ENCODE measurements at places on chromosomes 6 and 20.

GRCh38 chr6:126118058-126118755, 131.9 kb downstream of the TRMT11 start:
- DNase-seq: no peak

DNA sequence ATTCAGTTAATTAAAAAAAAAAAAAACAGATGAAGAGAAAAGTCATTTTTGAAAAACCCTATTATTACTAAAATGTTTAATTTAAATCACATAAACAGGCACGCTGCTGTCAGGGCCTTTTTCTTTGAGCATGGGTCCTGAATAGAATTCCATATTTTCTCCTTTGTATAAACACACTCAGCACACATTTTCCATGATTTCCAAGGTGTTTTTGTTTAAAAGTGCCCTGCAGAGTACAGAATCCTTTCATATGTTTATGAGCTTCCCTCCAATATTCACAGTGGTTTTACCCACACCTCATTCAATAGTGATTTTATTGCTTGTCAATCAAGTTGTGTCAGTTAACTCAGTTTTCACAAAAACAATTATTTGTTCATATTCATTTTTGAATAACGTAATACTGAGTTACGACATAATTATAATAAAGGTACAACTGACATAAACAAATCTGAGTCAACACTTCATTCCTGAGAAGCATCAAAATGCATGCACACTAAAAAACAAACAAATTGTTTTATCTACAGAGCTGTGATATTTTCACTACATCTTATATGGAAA, 15.2 kb downstream of the SLC35B3 start:
- no peak for DNase-seq

- DNase-seq: no peak
Observed at GRCh38 chr20:33724439-33725094, 4.5 kb upstream of the PXMP4 start.

DNA sequence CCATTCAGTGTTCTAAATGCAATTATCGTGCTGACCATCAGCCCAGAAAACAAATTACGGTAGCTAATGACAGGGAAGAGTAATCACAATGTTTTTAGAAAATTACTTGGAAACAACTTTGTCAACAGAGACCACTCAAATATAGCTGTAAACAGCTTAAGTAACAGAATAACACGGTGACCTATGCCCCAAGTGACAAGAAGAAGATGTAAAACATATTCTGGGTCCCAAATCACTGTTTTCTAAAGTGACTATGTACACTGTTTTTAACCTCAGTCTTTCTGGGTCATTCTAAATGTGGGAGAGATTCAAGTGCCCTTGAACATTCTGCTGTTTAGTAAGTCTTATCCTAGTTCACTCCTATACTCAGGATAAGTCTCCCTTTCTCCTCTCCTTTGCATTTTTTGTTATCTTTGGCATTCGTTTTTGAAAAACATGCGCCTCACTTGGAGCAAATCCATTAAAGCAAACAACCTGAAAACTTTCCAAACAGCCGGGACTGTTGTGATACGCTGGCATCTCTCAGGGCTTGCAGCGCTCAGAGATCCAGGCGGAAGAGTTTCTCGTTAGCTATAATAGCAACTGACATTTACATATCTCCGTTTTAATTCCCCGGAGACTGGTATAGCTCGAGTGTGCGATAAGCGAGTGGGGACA, 114.5 kb upstream of the SOX4 start:
- DNase-seq: no peak

DNA sequence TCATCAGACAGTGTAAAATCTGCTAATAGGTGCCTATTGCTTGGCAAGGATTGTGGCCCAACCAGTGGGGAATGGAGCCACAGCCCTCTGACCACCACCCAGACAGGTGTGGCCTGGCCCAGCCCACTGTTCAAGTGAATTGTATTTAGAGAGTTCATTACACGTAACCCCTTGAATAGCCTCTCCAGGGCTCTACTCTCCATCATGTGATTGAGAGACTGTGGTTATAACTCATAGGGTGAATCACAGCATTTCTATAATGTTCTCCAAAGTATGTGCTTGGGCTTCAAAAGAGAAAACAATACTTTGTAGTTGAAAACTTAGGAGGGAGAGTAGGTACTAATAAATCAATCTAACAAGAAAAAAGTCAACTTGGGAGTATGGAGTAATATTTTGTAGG, 38.4 kb downstream of the ALDH8A1 start:
- DNase-seq: no peak

DNA sequence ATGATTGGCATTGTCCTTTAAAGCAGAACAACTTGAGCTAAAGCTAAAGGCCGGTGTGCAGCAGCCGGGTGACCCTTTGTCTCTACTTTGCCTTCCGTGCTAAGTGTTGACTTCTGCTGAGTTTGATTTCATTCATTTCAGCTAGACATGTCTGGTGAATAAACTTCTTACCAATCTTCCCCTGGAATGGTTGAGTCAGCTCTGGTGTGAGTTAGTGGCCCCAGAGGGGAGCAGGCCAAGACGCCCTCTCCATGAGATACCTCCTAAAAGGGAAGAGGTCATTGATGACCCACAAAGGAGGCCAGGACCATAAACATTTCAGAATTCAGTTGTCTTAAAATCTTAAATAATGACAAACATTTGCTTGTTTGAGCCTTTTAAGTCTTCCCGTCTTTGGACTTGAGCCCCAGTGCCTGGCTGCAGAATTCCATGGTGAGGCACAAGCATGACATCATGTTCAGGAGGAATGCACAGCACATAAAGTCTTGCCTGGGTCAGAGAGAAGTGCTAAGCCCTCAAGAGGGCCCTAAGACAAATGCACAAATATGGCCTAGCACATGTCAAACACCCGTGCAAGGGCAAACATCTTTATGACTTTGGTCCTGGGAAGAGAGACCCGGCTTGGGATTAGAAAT, 96.3 kb upstream of the NEDD9 start:
- DNase-seq: no peak

DNA sequence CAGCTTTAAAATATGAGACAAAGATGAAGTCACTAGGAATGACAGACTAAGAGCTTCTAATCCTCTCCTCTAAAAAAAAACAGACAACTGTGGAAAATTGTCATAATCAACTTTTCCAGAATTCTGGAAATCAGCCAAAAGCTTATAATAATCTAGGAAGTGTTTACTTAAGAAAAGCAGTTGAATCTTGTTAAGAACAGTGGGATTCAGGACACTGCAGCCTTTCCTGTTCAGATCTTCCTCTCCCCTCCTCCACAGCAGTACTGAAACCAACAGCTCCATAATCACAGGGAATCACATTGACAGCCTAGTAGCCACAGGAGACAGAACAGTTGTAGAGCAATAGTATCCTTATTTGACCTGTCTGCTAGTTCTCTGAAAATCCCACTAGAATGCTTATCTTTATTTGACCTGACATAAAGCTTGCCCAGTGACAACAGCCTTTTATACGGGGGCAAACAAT, 41.6 kb downstream of the IBTK start:
- no peak for DNase-seq

- no peak for DNase-seq
Observed at GRCh38 chr6:15473174-15473573, 189.7 kb downstream of the DTNBP1 start.

DNA sequence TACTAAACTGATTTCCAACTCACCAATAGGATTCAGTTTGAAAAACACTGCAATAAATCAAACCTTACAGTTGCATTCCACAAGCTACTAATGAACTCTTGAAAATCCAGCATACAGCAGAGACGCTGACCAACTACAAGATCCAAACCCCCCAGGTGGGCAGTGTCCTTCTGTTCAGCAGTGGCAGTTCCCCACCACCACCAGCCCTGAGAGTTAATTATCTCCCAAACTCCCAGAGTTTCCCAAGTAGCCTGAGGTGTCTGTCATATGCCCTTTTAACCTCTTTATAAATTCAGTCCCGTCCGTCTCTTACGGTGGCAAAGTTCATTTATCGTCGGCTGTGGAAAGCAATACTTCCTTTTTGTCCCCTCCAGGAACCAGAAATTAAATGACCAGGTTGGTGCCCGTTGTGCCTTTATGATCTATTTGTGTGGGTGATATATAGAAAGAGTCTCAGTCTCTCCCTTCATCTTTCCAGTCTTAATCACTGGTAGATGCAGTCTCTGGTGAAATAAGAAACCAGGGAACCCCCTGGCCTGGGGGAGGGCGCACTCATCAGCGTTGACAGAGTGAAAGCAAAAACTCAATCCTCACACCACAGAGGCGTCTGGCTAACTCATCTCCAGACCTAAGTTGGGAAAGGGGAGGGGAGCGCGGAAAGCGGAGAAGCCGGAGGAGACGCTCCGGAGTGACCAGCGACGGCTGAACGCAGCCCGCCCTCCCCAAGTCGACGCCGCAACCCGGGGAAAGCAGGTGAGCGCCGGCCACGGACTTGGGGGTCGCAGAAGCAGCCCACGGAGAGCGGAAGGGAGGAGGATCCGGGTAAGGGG, 717 bp downstream of the MRPL14 start:
- DNase-seq: no peak

DNA sequence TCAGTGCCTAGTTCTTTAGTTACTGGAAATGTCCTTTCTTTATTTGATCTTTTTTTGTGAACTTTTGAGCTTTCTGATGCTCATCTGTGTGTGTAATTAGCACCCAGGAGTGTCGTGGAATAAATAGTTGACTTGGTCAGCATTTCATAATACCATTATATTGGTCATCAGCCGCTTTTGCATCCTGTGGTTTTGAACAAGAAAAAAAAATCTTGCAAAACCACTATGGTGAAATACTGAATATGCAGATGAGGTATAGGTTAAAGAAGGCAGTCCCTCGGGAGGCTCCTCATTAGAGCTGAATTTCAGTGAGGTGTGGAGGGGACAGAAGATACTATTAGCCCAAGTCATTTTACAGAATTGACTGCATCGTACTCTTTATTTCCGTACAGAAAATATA, 90.1 kb downstream of the FOXO3 start:
- no peak for DNase-seq

DNA sequence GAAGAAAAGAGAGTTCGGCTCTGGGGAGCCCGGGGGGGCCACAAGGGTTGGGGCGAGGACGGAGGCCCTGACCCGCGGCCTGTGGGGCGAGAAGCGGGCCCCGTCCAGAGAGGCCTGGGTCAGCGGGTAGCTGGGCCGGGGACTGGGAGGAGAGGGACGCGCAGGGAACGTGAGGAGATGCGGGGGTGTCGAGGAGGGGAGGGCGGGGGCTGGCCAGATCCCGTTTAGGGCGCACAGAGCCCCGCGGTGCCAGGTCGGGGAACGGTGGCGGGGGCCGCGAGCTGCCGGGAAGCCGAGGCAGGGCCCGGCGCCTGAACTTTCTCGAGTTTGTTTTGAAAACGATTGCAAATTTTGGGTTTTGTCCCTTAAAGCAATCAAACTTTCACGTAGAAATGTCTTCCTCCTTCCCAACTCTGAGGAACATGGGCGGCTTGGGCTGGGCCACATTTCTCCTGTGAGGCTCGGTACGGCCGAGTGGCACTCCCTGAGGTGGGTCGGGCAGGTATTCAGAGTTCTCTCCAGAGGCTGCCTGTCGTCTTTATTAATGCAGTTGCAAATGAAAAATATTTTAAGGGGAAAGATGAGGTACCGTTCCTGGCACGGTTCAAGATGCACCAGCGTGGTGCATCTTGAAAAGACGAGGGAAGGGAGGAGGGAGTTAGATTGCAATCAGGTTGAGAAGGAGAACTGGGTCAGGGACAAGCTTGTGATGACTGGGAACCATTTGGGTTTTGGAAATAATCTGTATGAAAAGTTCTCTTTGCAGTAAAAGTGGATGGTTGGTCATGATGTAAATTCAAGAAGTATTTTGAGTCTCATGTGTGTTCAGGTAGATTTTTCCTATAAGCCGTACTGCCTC, 972 bp downstream of the RNF8 start:
- DNase-seq: no peak

GRCh38 chr20:35111141-35111888, 18.7 kb upstream of the TRPC4AP start:
- no peak for DNase-seq

GRCh38 chr6:111183702-111184517, 96.6 kb downstream of the SLC16A10 start:
- no peak for DNase-seq

- DNase-seq: no peak
Observed at GRCh38 chr20:18886756-18887155, 73.2 kb downstream of the SCP2D1 start.

DNA sequence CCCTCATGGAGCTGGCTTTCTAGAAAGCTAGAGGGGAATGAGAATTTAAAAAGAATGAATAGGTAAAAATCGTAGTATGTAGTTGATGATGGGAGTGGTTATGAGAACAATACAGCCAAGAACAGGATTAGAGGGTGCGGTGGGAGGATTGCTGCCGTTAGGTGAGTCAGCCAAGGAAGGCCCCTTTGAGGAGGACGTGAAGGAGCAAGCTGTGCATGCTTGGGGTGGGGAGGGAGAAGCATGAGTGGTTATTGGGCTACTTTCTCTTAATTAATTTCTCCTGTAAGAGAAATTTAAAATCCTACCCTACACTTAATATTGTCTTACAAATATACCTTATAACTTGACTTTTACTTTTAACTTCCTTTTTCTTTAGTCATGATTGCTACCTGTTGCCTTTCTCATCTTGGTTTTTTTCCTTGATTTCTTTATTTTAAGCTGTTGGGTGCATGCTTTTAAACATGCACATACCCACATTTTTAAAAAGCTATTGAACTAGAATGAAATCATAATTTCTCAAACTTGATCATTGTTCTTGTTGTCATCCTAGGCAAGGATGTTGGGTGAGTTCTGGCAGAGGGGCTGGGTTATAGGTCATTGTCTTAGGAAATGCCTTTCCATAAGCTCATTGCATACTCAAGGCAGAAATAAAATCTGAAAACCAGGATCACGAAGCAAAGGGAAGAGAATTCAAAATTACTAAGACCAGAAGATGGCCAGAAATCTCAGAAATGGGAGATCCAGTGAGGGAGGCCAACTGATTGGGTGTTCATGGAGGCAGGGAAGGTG, 114.5 kb downstream of the TCP11 start:
- no peak for DNase-seq

DNA sequence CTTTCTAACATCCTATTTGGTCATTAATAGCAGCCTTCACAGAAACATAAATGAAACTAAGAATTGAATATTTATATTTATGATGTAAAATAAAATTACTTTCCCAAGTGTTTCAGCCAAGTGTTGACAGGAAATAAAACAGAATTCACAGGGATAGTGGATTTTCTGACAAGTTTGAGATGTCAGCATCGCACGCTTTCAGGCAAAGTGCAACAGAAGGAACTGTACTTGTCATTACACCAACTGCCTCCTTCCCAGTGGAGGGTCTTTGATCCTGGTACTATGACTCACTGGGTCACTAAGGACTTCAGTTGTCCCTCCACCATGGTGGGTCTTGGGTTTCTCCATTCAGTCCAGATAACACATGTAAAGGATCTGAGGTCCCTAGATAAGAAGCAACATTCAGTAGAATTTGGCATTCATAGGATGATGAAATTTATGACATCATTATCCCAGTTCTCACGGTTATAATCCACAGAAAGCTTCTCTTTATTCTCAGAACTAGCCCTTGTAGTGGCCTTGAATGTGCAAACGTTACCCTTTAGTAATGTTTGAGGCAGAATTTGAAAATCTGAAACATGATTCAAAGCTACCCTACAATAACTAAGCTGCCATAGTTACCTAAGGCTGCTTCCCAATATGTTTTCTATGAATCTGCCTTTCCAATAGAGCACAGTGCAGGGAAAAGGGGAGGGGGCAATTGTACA, 3.8 kb upstream of the TNFAIP3 start:
- no peak for DNase-seq

Data from mesenteric fat pad (tissue), 1 donor.